ENCODE measurements at places on chromosomes 4 and X.

DNA sequence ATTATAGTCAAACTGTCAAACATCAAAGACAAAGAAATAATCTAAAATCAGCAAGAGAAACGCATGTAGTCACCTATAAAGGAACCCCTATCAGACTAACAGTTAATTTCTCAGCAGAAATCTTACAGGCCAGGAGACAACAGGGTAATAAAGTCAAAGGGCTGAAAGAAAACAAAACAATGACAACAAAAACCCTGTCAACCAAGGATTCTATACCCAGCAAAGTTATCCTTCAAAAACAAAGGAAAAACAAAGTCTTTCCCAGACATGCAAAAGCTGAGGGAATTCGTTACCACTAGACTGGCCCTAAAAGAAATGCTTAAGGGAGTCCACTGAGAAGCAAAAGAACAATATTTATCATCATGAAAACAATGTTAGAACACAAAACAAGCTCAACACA is 22.1 kb downstream of the TMEM154 start:
- no peak for DNase-seq

GRCh38 chr4:15343581-15343980 is 84.3 kb upstream of the C1QTNF7 start:
- DNase-seq = no peak

DNA sequence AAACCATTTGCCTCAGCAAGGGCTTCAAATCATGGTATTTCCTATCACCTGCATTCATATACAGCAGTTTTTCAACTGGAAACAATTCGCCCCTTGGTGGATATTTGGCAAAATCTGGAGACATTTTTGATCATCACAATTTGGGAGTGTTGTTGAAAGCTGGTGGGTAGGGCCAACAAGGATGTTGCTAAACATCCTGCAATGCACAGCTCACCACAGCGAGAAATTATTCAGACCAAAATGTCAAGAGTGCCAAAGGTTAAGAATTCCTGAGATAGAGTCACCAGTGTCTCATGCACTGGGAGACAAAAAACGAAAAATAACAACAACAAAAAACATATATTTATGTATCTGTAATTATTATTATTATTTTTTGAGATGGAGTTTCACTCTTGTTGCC is 435.2 kb upstream of the CTSO start:
- DNase-seq = no peak

DNA sequence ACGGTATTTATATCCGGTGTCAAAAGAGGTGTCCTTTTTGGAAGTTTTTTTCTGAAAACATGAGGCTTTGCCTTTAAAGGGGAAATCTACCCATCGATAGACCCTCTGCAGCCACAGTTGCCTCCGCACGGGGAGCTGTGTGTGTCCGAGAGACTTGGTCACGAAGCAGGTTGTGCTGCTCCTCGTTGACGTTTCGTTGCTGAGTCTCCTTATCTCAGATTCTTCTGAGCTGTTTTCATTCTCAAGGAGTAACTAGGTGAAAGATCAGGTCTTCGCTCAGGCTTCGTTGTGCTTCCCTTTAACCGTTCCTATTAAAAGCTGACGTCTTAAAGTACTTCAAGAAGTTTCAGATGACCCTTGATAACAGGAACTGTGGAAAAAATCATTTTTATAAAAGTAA is 23.8 kb downstream of the TRMT44 start:
- no peak for DNase-seq

GRCh38 chrX:22404297-22404696 is 131.6 kb downstream of the CBLL2 start:
- DNase-seq = no peak

DNA sequence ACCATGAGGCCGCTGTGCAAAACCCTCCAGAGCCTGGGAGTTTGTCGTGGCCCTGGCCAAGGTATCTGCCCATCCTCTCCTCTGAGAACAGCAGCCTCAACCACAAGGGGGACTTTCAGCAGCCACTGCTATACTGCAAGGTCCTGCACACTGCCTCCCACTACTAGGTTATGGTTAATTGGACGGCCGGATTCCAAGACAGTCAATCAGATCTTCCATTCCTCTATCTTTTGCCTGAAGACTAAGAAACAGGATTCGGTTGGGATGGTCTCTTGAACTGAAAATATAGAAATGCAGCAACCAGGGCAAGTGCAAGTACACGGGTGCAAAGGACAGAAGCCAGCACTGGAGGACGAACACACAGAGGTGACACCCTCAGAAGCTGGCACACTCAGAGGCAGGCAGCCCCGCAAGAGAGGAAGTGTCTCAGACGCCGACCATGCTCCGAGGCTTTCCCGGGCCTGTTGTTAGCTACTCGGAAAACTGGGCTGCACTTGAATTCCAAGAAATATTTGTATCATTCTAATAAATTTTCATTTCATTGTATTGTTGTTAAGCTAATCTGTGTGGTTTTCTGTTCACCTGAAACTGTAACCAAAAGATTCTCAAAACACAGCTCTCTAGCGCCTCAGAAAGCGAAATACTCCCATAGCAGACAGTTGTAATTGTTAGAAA is 63.3 kb downstream of the AFAP1 start:
- DNase-seq = peak; percentile 47

- peak; percentile 60 for DNase-seq
These were observed 104.9 kb downstream of the ARHGAP10 start for GRCh38 chr4:147836807-147837206.

DNA sequence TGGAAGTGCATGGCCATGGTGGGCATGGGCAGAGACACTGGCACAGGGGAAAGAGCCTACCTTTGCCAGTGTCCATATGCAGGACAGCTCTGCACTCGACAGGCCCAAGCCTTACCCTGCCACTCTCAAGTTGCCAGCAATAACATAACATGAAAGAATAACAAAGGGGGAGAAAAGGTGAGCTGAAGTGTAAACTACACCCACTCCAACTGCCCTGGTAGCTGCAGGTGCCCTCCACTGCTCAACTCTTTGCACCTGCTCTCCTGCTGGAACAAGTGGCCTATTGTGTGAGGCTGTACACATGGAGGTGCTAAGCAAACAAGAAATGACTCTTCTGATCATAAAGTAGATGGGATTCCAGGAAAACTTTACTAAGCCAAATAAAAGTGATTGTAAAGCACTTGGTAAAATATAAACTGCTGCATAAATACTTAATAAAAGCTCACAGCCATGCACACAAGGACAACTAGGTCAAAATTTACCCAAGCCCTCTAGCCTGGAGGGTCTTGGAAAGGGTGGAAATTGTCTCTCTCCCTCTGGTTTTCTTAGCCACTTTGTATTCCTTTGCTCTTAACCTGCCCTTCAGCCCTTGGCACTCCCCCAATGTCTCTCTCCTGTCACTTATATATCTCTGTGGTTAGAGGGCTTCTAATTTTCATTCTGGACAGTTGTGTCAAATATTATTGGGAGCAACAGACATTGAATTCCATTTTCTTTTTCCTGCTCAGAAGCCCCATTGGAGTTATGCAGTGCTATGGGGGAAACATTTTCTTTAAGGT is 261.2 kb upstream of the GPC4 start:
- DNase-seq = no peak

DNA sequence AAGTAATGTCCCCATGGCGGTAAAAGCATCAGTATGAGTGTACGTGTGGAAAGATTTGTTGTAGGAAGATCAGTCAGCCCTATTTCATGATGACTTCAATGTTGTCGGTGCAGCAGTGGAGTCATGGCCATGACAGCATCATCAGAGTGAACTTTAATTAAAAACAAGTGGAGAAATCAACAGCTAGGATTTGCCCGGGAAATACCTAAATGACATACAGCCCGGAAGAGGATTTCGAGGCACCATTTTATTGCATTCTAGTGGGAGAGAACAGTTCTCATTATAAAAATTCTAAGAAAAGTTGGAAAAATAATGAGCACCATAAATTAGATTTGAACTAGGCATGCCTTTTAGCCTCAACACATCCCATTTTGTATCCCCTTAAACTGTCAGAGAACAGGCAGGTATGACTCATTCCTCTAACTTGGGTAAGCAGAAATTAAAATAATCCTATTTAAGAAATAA is 170.1 kb downstream of the SHROOM3 start:
- DNase-seq = no peak

- no peak for DNase-seq
These were observed 204.8 kb downstream of the VEGFC start for GRCh38 chr4:176587920-176588319.

- no peak for DNase-seq
These were observed 1118.3 kb downstream of the C4orf33 start for GRCh38 chr4:130214268-130214667.

- DNase-seq = no peak
These were observed 82.1 kb downstream of the PPP2R2C start for GRCh38 chr4:6390356-6390755.

GRCh38 chr4:159240687-159241086 is 137.8 kb downstream of the RAPGEF2 start:
- no peak for DNase-seq

DNA sequence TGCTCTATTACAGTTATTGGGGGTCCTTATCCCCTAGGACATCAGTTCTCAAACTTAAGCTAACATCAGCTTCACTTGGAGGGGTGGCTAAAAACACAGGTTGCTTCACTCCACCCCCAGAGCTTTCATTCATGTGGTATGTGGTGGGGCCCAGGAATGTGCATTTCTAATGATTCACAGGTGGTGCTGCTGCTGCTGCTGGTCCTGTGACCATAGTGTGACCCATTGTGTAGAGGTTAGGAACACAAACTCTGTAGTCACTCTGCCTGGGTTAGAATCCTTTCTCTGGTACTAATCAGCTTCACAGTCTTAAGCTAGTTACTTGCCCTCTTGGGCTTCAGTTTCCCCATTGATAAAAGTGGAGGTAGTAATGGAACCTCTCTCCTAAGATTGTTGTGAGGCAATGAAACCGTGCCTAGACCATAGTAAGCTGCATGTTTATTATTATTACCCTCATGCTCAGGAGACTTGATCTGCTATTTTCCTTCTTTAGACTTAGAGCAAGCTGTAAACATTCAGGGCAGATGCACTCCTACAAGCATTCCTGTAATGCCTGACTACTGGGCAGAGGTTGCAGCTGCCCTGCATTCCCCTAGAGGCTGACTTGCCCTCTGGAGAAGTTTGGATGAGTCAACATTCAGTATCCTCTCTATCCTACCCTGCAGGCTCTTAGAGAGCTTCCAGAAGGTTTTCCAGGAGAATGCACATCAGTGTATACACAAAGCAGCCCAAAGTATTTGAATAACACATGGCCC is 94.1 kb upstream of the ACSL4 start:
- no peak for DNase-seq

DNA sequence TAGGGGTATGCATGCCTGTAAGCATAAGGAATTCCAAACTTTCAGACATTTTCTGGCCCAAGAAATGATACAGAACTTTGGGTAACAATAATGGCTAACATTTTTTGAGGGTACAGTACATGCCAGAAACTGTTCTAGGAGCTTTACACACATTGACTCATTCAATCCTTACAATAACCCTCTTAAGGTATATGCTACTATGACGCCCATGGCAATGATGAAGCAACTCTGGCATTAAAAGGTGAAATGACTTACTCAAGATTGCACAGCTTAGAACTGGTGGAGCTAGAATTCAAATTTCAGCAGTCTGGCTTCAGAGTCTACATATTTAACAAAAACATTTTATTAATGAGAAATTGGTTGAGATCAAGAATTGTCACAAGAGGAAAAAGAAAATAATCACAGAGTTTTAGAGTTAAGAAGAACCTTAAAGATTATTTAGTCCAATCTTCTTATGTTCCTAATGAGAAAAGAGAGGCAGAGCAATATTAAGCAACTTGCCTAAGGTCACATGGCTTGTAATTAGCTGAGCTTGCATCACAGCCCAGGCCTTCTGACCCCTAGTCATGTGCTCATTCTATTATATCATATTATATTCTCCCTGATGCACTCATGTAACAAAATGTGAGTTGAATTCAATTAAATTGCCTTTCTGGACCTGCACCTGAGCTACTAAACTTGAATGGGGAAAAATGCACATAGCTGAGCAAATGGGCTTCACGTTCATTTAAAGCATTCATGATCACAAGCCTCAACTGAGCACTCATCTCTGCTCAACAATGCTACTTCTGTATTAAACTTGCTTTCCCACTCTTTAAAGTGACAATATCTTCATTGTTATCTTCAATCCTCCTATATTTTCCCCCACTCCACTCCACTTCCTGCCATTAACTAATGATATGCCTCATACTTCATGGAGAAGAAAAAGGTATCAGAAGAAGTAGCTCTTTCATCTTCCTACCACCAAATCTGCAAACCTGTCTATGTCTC is 73.2 kb downstream of the ENOX2 start:
- no peak for DNase-seq

DNA sequence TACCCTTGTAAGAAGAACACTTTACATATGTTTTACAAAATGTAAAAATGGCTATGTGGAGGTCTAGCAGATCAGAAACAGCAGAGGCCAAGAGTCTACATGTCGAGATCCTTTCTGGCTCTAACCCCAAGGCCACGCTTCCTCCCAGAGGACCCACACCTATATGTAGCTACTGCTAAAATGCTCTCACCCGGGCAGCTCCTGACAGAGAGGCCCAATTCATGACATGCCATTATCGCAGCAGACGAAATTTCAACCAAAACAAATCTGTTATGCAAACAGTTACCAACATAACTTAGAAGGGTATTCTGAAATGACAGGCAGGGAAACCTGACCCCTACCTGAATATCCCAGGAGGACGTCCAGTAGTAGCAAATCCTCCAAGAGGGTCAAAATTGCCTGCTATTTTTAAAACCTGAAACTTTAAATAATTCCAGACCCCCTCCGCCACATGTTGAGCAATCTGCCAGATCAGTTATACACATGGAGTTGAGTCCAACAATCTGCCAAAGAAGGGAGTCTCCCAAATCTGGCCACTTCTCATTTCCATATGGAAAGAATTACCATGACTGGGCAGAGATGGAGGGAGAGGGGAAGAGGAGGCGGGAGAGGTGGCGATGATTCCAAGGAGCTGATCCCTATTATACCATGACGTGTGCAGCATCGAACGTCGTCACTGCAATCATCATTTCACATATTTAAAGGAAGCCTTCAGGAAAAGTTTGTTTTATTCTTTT is 192.9 kb upstream of the TBL1X start:
- DNase-seq = no peak

DNA sequence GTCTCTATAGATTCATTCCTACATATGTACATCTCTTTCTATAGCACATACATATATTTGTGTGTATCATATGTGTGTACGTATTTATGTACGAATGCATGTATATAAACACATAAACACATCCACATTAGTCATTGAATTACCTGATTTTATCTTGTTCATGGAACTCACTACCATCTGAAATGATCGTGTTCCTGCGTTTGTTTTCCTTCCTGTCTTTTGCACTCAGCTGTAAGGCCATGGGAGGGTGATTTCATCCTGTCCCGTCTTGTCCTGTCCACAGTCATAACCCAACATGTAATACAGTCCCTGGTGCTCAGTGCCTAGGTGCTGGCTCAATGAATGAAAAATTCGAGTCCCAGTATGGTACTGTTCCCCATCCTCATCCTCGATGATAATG is 191.8 kb upstream of the PSAPL1 start:
- DNase-seq = no peak

- no peak for DNase-seq
These were observed 261.8 kb downstream of the MID1IP1 start for GRCh38 chrX:39063037-39063436.

GRCh38 chrX:16177260-16177659 is 10.0 kb downstream of the MAGEB17 start:
- no peak for DNase-seq

GRCh38 chr4:151473521-151474097 is 64.6 kb downstream of the FHIP1A start:
- DNase-seq = no peak

All from activated CD4-positive, alpha-beta T cell treated with anti-CD3 and anti-CD28 coated beads, Interleukin-2, amount 50 U/mL, for 16 hours (primary cell).